ENCODE measurements at places on chromosomes 1 and 21. TPM values are rescaled to one million over a fixed set of nuclear protein-coding genes. Genes with fewer than 3 reads are reported as not detected.

Gene ANXA9
- 0.80 TPM for total RNA-seq

Gene HCRTR1
- 0.04 TPM for total RNA-seq

Gene SLC6A9
- total RNA-seq, result 14.5 TPM

Gene RGS8
- not detected for total RNA-seq

Data from A549 treated with CORT108297 at 1 μM for 4 hours (cell line).